ENCODE measurements at places on chromosomes 11 and 22. TPM values are rescaled to one million over a fixed set of nuclear protein-coding genes. Genes with fewer than 3 reads are reported as not detected.

The MFNG gene
- polyA plus RNA-seq: 0.15 TPM

The OR5AP2 gene
- polyA plus RNA-seq: not detected

- no peak overlapping the region for H3K4me3 ChIP-seq
- peaks cover 2% of the 10 kb centered on the region for H3K4me1 ChIP-seq
- no peak overlapping the region for H3K27ac ChIP-seq
- no peaks in the 10 kb centered on the region for H3K27me3 ChIP-seq
- no peaks in the 10 kb centered on the region for H3K36me3 ChIP-seq
Measured at GRCh38 chr11:34789196-34789834, 126.9 kb downstream of the APIP start.

GRCh38 chr11:119693253-119693815 is 35.7 kb downstream of the NECTIN1 start:
- H3K4me1 ChIP-seq: no peaks in the 10 kb centered on the region
- H3K27me3 ChIP-seq: no peaks in the 10 kb centered on the region
- H3K4me3 ChIP-seq: no peak overlapping the region

- no peak overlapping the region for H3K4me3 ChIP-seq
- H3K27me3 ChIP-seq: no peaks in the 10 kb centered on the region
- H3K27ac ChIP-seq: no peak overlapping the region
- H3K4me1 ChIP-seq: peaks cover 2% of the 10 kb centered on the region
Measured at GRCh38 chr11:71247551-71248250, 4.7 kb downstream of the SHANK2 start.
